ENCODE measurements at places on chromosomes 5 and 9.

GRCh38 chr5:131386779-131387178 is 122.9 kb downstream of the CDC42SE2 start:
- DNase-seq, result no peak

- no peak for DNase-seq
Observed at GRCh38 chr5:6926491-6927038, 213.3 kb downstream of the TENT4A start.

DNA sequence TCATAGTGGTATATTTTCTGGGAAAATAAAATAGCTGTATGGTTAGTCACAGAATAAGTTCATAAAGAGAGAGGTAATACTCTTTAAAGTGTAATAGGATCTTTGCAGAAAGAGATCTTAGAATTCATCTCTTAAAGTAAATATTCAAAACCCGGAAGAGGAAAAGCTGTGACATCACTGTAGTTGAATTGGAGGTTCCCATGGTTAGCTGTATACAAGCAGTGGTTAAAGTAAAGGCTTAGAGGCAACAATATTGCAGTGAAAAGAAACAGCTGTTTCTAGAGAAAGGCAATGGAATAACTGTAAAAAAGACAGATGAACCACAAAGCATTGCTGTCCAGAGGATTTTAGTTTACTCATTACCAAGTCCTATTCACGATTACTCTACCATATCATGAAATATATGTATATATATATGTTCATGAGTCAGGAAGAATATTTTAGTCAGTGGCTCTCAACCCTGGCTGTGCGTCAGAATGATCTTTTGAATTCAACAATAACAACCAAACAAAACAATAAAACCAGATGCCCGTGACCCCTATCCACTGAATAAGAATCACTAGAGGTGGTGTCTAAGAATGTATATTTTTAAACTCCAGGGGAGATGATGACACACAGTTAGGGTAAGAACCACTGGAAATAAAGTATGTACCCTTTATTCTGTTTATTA is 4.7 kb downstream of the ERCC6L2 start:
- no peak for DNase-seq

- no peak for DNase-seq
Observed at GRCh38 chr5:58016877-58017276, 443.0 kb downstream of the PLK2 start.

DNA sequence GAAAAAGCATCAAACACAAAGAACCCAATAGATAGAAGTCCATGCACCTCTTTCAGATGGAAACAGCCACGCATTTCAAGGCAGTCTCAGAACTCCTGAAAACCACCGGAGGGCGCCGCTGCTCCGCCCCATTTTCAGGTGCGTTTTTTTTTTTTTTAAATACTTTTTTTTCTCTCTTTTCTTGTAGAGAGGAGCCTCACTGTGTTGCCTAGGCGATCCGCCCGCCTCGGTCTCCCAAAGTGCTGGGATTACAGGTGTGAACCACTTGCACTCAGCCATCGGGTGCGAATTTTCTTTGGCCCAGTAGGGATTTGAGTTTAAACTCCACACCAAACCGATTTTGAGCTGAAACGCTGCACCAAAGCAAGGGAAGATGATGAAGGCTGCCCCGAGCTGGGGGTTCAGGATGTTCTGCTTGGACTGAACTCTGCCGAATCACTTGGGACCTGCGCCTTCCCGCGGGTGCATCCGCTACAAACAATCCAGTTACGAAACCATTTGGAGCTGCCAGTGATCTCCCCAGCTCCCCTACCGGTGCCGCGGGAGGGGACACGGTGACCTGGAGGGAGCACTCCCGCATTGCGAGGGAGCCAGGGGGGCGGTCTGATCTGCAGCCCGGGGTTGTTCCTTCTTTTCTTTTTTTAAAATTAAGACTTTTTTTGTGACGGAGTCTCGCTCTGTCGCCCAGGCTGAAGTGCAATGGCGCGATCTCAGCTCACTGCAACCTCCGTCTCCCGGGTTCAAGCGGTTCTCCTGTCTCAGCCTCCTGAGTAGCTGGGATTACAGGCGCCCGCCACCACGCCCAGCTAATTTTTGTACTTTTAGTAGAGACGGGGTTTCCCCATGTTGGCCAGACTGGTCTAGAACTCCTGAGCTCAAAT is 1.4 kb downstream of the PTGR1 start:
- peak; percentile 51 for DNase-seq

DNA sequence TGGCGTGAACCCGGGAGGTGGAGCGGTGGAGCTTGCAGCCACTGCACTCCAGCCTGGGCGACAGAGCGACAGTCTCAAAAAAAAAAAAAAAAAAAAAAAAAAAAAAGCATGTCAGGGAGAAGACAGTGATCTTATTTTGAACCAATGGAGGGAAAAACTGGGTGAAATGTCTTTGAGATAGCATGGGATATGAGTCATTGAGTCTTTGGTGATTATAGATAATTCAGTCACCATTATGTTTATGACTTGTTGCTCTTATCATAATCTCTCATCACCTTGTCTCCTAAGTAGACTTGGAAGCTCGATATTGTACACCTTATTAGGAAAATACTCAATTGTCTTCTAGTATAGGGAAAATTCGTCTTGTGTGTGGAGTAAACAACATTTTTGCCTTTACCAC is 55.1 kb upstream of the KDM4C start:
- DNase-seq, result peak; percentile 53

DNA sequence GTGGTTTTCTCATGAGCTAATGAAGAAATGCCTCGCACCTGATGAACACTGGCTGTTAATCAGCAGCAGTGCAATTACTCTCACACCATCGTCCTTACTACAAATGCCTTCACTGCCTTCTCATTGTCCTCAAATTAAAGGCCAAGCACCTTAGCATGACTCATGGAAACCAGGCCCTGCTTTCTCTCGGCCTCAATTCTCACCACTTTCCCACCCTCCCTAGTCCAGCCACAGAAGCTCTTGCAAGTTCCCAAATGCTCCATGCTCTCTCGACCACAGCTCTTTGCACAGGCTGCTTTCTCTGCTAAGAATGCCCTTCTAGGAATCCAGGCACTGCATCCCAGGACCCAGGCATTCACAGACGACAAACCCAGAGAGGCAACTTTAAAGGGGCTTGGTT is 94.6 kb upstream of the KLF4 start:
- no peak for DNase-seq

DNA sequence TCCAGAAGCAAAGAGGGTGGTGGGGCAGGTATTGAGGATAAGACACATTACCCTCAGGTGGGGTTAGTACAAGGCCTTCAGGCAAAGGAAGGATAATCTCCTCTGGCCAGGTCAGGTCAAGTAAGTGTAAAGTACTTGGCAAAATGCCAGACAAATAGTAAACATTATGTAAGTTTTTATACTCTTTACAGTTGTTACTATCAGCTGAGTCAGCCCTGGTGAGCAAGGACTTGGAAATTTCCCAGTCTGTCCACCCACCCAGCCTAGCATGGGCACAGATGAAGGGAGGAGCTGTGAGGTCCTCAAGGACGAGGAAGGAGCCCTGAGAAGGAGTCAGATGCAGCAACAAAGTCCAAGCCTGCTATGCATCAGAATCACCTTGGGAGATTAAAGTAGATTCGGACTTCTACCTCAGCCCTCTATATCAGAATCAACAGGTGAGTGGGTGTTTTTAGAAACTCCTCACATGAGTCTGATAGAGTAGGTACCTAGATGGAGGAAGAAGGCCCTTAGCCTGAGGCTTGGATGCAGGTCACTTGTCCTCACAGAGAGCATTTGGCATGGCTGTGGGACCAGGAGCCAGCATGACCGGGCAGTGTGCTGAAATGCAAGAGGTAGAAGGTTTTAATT is 50.2 kb upstream of the BARX1 start:
- DNase-seq, result no peak

DNA sequence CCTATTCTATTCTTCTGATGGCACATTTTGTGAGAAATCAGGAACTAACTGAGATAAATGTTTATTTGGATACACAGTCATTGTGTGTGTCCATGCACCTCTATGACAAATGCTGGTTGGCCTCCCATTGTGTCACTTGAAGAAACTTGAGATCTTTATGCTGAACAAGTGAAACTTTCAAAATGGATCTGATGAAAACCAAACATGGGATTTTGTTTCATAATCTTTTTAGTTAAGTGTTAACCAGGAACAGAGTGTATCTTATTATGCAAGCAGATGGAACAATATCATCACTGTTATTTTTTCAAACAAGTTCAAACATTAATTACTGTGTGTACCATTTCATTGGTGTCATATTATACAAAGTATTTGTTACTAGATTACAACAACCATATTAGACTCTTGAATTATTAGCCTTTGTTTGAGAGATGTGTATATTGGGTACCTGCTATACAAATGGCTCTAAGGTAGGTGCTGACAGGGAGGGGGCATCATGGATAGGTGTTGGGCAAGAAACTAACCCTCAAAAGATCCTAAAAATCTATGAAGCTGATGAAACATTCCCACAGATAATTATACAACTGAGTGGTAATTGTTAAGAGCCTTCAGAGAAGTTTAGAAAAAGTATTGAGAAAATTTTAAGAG is 159.8 kb downstream of the PALM2AKAP2 start:
- DNase-seq, result no peak

DNA sequence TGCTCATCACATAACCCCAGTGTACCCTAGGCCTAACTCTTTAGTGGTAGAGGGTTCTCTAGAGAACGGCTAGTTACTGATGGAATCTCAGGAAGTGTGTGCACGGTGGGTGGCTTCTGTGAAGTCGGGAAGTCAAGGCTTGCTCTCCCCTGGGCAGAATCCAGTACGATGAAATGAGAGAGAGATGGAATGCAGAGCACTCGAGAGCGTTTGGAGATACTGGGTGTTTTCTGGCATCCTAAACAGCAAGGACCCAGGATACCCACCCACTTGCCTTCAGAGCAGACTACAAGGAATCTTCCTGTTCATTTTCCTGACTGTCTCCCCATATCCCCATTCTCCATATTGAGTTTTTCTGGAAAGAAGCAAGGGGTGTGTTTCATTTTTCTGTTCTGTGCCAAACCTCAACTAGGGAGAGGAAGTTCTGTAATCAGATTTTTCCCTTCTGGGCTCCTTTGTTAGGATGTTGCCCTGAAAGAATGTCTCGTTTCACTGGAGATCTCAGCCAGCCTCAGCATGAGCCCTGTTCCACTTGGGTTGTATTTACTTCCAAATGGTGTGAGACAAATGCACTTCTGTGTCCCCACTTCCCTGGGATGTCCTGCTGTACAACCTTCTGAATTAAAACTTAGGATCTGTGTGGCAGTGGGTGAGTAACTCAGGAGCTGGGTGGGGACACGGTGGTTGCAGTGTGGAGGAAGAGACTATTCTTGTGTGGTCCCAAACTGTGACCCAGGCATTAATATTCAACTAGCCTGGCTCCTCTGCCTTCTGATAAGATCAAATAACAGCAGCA is 108.9 kb upstream of the SPRY4 start:
- DNase-seq, result no peak

GRCh38 chr5:11777096-11777495 is 127.2 kb downstream of the CTNND2 start:
- no peak for DNase-seq

DNA sequence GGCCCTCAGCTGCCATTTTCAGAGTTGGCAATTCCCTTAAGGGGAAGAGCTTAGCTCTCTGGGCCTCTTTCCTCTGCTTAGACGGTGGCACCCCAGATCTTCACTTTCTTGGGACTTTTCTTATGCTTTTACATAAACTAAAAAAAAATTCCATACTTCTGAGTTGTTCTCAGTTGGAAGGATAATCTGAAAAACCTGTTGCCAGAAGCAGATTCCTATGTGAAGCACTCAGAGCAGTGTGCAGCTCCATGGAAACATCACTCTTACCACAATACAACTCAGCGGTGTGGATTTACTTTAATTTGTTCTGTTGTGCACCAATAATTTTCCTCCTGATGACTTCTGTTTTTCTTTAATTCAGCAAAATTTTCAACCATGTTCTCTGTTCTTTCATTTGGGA is 44.1 kb upstream of the MROH2B start:
- no peak for DNase-seq

- DNase-seq, result no peak
Observed at GRCh38 chr9:83029531-83030137, 33.3 kb downstream of the RASEF start.

DNA sequence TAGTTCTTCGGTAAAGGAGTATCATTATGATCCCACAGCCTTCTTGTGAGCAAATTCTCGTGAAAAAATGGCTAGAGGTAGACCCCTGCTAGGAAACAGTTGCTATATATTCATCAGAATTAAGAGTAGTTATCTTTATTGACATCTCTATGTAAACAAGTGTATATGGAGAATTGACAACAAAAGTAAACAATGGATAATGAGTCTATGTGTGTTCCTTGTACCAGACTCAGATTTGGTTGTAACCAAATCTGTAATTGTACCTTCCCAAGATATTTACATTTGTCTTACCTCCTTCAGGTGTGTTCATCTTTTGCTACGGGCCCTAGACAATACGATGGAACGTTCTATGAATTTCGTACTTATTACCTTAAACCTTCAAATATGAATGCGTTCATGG is 2.1 kb downstream of the NIPSNAP3B start:
- no peak for DNase-seq

DNA sequence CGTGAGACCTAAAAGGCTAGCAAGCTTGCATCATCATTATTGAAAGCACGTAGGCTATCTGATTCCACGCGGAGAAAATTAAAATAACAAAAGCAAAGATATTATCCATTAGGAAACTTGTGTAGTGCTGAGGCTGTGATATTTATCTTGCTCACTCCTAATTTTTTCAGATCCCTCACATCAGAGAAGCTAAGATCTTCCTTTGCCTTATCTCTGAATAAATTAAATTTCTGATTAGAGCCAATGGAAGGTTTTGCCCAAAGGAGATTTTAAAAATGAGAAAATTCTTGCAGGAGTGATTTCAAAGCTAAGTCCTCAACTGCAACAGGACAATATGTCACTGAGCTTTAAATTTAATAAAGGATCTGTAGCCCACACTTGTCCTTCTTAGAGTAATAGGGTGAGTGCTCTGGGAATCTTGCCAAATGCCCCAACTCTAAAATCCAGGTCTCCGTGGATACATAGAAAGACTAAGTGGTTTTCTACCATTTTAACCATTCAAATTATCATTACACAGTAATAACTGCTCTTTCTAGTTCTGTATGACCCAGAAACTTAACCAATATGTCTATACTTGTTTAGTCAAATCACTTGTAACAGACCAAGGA is 295.0 kb downstream of the CAAP1 start:
- DNase-seq, result no peak

GRCh38 chr5:169039592-169039991 is 261.3 kb downstream of the SLIT3 start:
- no peak for DNase-seq

GRCh38 chr5:149860801-149861322 is 83.7 kb downstream of the PDE6A start:
- peak; percentile 42 for DNase-seq

GRCh38 chr9:36985769-36986467 is 48.1 kb downstream of the PAX5 start:
- DNase-seq, result no peak

DNA sequence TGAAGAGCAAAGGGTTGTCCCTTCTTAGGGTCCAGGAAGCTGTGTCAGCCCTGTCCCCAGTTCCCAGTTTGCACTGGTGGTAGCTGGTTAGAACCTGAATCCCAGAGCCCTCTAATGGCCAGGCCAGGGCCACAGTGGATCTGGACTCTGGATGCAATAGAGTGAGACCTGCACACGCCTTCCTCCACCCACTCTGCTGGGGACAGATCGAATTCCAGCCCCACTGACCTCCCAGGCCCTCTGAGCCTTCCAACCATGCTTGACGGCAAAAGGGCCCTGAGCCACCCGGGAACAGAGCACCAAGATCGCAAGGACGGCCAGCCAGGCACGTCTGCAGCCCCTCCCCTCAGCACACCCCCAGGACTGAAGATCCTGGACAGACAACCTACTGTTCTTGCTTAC is 23.7 kb downstream of the NAIF1 start:
- DNase-seq, result no peak
